Left ventricle myocardium inferior (tissue), 1 donor: ENCODE measurements at places on chromosomes 4 and X.
A peak's percentile ranks its signal among the peaks of the same experiment; 100 is the strongest.

- no peak for DNase-seq
Measured at GRCh38 chr4:169968999-169969398, 57.2 kb downstream of the MFAP3L start.

DNA sequence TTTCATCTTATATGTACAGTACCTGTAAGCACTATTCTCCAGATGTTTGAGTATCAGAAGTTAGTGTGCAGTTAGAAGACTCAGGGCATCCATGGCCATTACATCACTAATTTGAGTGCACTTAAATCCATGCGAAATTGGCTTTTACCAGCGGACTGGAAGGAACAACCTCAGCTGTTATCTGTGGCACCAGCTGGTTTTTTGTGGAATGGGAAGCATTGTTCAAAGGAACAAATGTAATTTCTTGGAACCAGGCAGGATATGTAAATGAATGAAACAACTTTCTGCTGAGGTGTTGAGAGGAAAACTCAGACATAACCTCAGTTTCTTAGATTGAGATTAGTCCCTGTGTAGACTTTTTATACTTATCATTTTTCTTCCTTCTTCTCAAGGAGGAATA is 60.2 kb downstream of the PDGFRA start:
- DNase-seq = no peak

GRCh38 chr4:176778491-176778890 is 14.2 kb downstream of the VEGFC start:
- no peak for DNase-seq

DNA sequence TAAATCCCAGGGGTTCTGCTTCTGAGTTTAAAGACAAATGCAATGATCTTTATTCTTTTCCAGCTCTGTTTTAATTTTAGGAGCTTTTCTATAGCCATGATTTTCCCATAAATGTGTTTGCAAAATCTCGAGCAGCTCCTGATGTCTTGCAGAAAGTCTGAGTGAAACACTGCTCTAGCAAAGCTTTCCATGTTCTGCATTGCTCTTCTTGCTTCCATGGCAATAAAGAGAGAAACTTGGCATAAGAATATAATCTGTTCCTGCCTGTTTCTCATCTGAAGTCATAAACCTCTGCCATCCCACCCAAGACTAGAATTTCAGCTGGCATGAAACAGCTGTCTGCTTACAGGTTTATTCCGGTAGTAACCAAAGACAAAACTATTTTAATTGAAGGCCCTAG is 254.5 kb downstream of the SPRY1 start:
- DNase-seq = no peak

DNA sequence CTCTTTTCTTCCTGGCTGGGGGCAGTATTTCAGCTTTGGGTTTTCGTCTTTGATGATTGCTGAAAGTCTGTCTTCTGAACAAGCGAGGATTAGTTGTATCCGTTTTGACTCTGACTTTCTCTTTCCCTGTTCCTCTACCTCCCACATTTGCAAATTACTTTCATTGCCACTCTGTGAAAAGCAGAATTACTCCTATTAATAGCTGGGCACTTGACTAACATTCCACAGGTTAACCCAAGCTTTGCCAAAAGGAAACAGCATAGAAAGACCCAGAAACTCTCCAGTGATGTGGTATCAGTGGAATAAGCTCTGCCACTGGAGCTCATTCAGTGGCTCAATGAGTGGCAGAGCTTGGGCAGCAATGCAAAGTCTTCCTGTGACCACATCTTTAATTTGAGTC is 238.9 kb downstream of the PALLD start:
- no peak for DNase-seq

- DNase-seq = no peak
Measured at GRCh38 chrX:8868906-8869305, 67.7 kb upstream of the FAM9A start.

GRCh38 chr4:36737691-36738090 is 456.3 kb downstream of the DTHD1 start:
- no peak for DNase-seq

DNA sequence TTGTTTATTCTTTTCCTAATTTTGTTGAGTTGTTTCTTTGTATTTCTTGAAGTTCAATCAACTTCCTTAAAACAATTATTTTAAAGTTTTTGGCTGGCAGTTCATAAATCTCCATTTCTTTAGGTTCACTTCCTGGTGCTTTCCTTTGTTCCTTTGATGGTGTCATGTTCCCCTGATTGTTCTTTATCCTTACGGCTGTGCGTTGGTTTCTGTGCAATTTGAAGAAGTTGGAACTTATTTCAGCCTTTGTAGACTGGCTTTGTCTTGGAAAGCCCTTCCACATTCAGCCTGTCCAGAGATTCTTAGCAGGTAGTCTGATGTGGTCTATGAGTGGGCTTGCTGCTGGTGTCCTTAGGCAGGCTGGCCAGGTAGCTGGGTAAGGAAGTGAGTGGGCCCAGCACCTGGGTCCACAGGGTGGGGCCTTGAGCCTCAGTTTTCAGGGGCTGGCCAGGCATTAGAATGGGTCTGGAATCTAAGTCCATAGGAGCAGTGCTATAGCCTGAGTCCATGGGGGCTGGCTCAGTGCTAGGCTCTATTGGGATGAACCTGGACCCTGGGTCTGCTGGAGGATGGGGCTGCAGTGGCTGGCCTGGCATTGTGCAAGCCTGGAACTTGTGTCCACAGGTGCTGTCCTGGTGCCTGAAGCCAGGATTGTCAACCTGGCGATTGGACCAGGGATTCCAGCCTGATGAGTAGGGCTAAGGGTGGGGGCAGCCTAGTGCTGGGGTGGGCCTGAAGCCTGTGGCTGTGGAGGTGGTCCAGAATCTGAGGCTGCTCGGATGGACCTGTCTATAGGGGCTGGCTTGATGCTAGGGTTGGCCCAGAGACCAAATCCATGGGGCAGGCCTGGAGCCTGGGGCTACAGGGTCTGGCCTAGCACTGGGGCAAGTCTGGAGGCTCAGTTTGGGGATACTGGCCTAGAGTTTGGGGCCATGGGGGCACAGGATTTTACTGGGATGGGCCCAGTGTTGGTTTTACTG is 152.4 kb downstream of the STAG2 start:
- no peak for DNase-seq

DNA sequence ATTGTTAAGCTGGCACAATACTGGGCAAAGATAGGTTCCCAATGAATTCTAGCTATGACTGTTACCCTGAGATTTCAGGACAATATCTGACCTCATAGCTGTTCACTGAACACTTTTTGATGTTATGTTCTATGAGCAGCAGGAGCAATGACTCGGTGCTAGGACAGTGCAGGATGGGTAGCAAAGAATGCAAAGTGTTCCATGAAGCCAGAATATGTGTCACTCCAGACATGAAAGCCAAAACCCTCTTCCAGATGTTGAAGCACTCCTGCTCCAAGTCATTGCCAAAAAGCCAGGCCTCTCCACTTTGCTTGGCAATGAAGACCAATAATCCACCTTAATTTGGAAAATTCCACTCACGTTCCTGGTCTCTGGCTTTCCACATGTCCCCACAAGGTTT is 300.9 kb upstream of the CPEB2 start:
- no peak for DNase-seq

DNA sequence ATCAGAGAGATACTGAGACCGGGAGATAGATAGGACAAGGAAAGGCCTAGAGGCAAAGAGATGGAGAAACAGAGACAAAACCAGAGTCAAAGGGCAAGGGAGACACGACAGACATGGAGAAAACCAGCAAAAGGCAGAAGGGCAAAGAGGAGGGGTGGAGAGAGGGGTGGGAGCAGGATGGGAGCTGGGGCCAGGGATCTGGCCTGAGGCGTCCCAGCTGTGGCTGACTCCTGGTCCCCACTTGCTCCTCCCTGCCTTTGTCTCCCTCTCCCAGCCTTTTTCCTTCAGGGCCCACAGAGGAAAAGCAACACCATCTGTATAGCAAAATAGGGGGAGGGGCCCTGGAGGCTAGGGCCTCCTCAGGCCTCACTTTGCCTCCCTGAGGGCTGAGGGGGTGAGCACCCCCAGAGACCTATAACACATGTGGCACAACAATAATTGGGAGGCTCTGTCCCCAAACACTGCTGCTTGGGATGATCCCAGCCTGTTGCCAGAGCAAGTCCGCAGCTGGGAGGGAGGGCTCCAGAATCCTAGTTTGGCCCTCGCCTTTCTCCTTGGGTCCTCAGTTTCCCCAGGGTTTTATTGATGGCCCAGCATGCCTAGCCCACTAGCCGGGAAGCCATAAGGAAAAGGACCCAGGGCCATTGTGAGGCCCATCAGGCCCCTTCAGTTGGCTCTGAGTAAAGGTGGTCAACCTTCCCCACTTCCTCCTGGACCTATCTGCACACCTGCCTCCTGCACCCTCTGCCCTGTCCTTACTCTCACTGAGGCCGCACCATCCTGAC is 96.8 kb downstream of the PJA1 start:
- no peak for DNase-seq

DNA sequence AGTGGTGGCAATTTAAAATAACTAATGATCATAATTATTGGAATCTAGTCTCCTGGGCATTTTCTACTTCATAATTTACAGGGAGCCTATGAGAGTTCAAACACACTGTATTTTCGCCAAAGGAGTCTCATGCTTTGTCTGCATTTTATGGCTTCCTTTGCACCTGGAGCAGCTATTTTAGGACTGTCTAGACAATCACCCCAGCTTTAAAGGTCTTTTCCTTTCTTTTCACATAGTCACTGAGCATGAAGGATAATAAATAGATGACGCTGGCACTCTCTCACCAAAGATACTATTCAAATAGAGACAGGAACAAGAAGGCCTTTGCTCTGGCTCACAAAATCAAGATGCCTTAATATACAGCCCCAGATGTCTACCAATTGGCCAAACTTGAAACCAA is 43.0 kb downstream of the AMELX start:
- no peak for DNase-seq

DNA sequence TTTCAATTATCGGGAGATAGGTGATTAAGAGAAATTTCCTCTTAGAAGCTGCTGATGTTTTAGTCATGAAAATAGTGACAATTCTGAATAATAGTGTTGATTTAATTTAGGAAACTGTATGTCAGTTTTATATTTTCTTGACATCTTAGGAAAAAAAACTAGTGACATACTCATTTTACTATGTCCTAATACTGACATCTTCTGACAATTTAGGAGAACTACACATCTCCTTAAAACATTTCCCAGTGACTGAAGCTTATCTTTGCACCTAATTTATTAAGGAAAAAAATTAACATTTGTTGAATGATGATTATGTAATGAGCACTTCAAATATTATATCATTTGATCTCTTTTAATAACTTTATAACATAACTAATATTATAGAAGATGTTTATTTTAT is 42.0 kb upstream of the RBMXL3 start:
- no peak for DNase-seq

DNA sequence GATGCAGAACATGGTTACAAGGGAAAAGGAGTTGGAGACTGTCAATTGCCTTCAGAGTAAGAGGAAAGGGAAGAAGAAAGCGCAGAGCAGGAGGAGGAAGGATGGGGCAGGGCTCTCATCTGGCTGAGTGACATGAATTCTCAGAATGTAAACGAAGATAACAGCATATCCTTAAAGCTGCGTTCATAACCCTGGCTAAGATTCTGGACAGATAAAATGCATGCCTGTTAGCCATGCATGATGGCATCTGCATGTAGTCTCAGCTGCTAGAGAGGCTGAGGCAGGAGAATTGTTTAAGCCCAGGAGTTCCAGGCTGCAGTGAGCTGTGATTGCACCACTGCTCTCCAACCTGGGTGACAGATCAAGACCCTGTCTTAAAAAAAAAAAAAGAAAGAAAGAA is 493.5 kb upstream of the PRKX start:
- DNase-seq = no peak

DNA sequence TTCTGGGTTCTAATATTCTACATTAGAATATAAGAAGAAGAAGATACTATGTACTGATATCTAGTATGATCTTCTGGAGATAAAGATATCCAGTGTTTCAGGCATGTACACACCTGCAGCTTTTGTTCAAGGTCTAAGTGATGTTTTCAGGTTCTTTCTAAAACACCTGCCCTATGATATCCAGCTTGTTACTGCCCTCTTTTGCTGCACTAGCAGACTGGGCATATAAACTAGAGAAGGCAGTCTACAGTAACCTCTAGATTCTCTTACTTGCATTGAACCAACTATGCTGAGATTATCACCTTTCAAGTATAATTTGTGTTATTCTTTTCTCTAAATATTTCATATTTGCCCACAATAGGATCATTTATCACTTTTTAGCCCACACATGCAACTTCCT is 1.9 kb upstream of the FRYL start:
- no peak for DNase-seq

DNA sequence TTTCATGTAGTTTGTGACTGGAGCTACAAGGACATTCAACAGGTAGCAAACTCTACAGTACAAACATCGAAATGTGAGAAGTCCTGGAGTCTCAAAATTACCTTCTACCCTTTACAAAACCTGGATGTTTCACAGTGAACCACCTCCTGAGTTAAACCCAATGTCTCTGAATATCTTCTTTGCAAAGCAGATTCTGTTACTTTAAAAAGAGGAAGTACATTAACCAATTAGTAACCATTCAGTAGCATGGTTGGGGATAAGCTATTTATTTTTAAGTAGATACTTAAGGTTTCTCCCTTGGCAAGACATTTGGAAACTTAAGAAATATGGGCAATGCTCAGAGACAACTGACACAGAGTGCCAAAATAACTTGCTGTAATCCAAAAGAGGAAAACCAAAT is 371.9 kb upstream of the NWD2 start:
- DNase-seq = no peak

GRCh38 chrX:156004256-156004655 is 6.8 kb downstream of the IL9R start:
- DNase-seq = no peak

DNA sequence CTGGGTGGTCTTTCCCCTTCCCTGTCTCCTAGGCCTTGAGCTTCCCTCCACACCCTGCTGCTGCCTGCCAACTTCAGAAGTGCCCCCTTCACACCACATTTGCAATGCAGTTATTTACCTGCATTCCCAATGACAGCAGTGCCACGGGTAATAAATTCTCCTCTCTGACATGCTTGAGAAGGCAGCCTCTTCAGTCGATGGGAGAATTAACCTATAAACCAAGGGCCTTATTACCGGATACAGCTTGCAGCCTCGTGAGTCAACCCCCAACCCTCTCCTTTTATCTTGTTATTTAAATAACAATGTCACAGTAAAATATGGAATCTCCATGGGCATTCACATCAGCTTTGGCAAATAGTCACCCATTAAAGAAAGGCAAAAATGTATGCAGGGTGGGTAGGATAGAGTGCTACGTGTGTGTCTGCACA is 34.7 kb upstream of the LGI2 start:
- DNase-seq = no peak

DNA sequence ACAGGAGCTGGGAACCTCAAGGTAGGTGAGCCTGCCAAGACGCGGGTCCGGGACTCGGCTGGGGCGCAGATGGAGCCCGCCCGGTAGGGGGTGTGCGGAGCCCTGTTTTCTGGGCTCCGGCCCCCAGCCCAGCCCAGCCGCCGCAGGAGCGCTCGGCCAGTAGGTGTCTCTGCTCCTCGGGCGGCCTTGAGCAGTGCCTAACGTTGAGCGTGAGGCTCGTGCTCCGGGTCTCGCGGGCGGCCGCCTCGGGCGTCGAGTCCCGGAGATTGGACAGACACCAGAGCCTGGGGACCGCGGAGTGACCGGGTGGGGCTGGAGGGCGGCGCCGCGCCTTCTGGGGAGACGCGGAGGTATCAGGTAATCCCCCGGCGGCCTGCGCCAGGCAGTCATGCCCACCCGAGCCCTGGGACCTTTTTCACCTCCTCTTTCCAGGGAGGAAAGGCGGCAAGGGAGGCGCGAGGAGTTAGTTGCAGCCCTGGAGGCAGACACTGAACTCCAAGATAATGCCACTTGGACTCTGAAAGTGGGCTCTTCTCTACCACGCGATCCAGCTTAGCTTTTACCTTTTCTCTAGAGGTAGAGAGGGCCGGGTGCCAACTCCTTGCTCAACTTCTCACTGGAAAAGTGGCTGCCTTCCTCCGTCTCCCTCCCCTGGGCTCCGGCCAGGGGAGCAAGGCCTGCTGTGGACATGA is 14.5 kb upstream of the FGG start:
- peak; percentile 23 for DNase-seq

- DNase-seq = no peak
Measured at GRCh38 chrX:30992381-30992904, 79.4 kb downstream of the FTHL17 start.
